Activated CD4-positive, alpha-beta T cell treated with anti-CD3 and anti-CD28 coated beads for 36 hours (primary cell): ENCODE measurements at places on chromosomes 5 and 9. TPM values are rescaled to one million over a fixed set of nuclear protein-coding genes. Genes with fewer than 3 reads are reported as not detected.

GRCh38 chr9:70964861-70965260 lies 156.6 kb downstream of the TRPM3 start:
- no peak for DNase-seq

GRCh38 chr9:109843641-109844040 lies 63.6 kb downstream of the PALM2AKAP2 start:
- DNase-seq: no peak

DNA sequence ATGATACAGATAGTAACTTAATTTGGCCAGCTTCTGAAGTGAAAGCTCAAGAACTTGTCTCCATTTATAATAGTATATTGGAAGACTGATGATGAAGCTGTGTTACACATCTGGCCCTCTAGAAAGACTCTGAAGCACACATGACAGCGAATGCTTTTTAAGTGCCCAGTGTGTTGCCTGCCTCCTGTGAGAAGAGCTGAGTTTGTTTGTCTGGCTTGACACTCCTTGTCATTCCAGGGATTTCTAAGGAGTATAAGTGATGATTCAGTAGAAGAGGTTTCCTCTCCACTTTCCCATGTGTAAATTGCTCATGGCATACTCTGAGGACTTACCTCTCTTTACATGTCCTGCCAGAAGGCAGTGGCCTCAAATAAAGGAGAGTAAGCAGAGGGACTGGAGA lies 30.4 kb upstream of the LRRTM2 start:
- no peak for DNase-seq

- DNase-seq: peak; percentile 76
Measured at GRCh38 chr9:112334432-112334841, 1.0 kb upstream of the PTBP3 start.

DNA sequence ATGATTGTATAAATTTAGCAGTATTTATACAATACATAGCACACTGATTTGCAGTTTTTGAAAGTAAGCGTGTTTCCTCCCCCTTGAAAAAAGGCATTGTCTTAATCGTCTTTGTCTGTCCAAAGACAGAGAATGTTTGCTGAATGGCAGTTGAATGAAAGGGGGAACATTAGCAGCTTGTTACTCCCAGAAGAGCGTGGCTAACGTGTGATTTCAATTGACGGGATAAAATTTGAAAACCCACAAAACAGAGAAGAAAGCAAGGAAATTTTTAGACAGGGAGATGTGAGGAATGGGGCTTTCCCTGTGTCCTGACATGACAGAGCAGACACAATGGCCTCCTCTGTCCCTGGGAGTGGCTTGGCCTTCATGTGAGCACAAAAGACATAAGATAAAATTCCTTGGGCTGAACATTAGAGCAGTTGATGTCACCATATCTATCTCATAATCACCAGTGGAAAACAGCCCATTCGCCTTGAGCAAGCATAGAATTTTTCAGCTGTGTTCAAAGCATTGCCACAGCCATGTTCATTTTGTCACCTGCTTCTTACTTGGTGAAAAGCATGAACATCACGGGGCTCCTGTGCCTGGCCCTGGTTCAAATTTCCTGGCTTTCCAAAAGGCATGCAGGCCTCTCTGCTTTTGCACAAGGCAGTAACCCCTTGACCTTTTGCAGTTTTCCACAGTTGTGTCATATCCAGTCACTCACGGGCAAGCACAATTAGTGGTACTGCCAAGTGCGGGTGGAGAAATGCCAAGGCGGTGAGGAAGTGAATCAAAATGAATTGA lies 126.9 kb downstream of the TLE1 start:
- no peak for DNase-seq

GRCh38 chr9:21677387-21677786 lies 125.0 kb upstream of the MTAP start:
- no peak for DNase-seq

- no peak for DNase-seq
Measured at GRCh38 chr9:131609099-131609830, 63.9 kb downstream of the PRRT1B start.

DNA sequence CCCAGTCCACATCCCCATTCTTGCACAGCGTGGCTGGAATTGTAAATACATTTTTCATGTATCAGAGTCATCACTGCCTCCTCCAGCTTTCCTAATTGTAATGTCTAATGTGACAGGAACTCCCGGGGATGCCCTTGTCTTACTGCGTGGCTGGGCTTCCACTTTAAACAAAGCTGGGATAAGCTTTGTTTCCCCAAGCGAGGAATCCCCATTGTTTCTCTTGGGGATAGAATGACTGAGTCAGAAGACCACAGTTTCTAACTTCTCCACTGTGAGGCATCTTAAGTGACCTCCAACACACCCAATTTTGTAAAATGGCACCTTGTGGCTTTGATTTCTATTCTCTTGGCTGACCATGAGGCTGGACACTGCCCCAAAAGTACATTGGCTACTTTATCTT lies 22.4 kb downstream of the ARPC5L start:
- no peak for DNase-seq

GRCh38 chr9:117074784-117075520 lies 339.9 kb downstream of the ASTN2 start:
- DNase-seq: no peak

DNA sequence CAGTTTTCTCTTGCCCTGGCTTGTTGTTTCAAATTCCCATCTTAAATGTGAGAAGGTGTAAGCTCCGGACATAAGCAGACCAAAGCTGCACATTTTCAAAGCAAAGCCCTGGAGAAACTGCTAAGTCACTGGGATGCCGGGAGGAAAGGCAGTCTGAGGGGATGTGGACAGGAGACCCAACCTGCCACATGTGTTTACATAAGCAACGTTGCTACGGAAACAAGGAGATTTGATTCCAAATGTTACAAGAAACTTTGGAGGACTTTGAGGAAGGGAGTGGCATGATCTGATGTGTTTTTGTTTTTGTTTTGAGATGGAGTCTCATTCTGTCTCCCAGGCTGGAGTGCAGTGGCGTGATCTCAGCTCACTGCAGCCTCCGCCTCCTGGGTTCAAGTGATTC lies 25.7 kb upstream of the INSYN2B start:
- no peak for DNase-seq

GRCh38 chr5:66171349-66172344 lies 27.5 kb downstream of the SREK1 start:
- DNase-seq: peak; percentile 61

DNA sequence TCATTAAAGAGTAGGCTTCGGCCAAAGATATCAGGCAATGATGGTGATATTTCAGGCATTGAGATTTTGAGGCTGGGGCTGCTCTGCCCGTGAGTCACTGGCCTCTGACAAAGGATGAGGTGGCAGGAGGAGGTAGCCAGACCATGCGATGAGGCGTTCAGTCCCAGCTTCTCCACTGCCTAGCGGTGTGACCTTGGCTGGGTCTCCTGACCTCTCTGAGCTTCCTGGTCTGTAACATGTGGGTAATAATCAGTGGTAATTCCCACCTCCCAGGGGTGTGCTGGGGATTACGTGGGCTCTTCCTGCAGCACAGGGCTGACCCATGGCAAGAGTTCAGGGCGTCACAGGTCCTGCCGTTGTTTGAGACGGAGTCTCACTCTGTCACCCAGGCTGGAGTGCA lies 73.2 kb upstream of the RAPGEF1 start:
- DNase-seq: no peak

GRCh38 chr5:14097998-14098471 lies 45.1 kb upstream of the TRIO start:
- no peak for DNase-seq

DNA sequence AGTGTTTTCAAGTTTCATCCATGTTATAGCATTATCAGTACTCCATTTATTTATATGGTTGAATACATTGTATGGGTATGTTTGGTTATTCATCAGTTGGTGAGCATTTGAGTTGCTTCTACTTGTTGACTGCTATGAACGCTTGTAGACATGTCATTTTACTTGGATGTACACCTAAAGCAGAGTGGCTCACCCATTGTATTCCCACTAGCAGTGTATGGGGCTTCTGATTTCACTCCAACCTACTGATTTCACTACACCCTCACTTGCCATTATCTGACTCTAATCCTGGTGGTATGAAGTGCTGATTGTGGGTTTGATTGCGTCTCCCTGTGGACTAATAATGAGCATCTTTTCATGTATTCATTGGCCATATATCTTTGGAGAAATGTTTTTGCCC lies 9.5 kb downstream of the NPM1 start:
- no peak for DNase-seq

DNA sequence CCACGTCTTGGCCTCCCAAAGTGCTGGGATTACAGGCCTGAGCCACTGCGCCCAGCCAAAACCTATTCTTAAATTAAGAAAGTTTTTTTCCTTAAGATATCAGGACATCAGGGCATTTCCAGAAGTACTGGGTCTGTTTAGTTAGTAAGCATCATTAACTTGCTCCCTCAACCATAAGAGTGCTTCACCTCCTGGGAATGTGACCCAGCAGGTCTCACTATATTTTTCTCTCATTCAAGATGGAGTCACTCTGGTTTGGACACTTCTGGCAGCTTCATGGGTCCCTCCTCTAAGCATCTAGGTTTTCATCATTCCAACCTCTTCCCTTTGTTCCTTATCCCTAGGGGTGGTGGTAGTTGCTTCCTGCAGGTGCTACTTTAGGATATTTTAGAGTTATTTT lies 10.3 kb upstream of the BRD3OS start:
- no peak for DNase-seq

The PDGFRB gene
- total RNA-seq: not detected

The SLC45A2 gene
- total RNA-seq: not detected

The DRD1 gene
- total RNA-seq: not detected

The CDK7 gene
- 47.0 TPM for total RNA-seq

The PIP5K1B gene
- 1.6 TPM for total RNA-seq

The SLCO6A1 gene
- not detected for total RNA-seq

The SLC6A7 gene
- not detected for total RNA-seq

The PCDHB13 gene
- total RNA-seq: not detected

The TMEM171 gene
- not detected for total RNA-seq
